HepG2 (cell line): ENCODE measurements at places on chromosomes 12 and 14. TPM values are rescaled to one million over a fixed set of nuclear protein-coding genes. Genes with fewer than 3 reads are reported as not detected.

Gene ACOT4
- 0.04 TPM in 1 of 2 replicates, not detected in the other for total RNA-seq

Gene PRH2
- 0.24 TPM in 1 of 2 replicates, not detected in the other for total RNA-seq

- no peak for DNase-seq
Observed at GRCh38 chr14:33364466-33364865, 425.8 kb downstream of the NPAS3 start.

GRCh38 chr12:22598141-22598762 is 26.7 kb upstream of the ETNK1 start:
- no peak for DNase-seq

GRCh38 chr12:27060740-27061139 is 21.6 kb downstream of the C12orf71 start:
- no peak for DNase-seq
